Lung (tissue), 17 donors: ENCODE measurements at places on chromosomes 1 and 21.

DNA sequence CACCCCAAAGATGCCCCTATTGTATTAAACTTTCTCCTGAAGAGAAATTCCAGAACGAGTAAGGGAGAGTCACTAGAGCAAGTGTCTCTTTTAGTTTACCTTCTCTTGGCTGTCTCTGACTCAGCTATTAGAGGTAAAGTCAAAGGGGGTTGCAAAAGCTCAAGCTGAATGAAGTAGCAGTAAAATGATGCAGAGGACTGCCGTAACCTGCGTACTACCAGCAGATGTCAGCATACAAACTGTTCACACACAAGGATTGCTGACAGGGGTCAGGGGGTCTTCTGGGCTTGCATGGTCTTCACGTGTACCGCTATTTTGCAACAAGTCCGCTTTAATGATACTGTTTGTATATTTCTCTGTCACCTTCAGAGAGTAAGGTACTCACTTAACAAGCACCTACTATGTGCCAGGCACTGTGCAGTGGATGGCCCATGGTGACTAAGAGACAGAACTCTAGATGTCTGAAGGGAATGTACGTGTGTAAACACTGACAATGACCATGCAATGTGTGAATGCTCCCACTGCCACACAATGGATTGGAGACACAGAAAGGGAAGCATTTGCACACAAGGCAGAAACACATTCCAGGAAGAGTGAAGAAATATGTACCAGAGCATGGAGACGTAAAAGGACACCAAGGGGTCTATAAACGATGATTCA is 34.9 kb downstream of the CHML start:
- DNase-seq: peak; percentile 24

GRCh38 chr1:20494609-20495311 is 8.8 kb upstream of the CAMK2N1 start:
- no peak for DNase-seq

DNA sequence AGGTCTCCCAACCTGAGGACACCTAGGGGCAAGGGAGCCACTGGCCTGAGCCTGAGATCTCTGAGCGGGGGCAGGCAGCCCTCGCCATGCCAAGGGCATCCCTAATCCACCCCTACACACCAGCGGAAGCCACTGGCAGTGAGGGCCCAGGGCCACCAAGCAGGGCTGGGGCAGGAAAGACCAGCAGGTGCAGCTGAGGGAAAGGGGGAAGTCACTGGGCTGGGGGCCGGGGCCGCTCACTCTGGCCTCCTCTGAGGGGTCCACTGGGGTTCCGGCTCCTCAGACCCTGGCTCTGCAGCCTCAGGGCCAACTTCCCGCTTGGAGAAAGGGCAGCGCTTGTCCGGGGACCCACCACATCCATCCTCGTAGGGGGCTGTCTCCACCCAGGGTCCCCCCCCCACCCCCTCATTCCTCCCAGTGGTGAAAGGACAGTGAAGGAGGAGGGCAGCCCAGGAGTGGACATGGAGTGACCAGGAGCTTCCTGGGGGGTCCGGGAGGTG is 42.5 kb upstream of the ACTRT2 start:
- DNase-seq: no peak

GRCh38 chr1:23194119-23194984 is 22.9 kb downstream of the HTR1D start:
- no peak for DNase-seq

DNA sequence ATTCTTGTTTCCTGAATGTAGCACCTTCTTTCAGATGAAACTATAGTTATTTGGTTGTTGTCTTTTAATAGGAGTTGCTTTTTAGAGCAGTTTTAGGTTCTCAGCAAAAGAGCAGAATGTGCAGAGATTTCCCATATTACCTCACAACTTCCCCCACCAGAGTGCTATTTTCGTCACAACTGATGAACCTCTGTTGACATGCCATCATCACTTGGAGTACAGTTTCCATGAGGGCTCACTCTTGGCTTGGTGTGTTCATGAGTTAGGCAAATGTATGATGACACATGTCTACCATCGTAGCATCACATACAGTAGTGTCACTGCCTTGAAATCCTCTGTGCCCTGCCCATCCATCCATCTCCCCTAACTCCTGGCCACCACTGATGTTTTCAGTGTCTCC is 3.7 kb downstream of the IBA57 start:
- DNase-seq: no peak

GRCh38 chr1:8354038-8354437 is 36.1 kb downstream of the SLC45A1 start:
- DNase-seq: no peak

GRCh38 chr1:35850716-35851115 is 32.3 kb upstream of the AGO1 start:
- no peak for DNase-seq

DNA sequence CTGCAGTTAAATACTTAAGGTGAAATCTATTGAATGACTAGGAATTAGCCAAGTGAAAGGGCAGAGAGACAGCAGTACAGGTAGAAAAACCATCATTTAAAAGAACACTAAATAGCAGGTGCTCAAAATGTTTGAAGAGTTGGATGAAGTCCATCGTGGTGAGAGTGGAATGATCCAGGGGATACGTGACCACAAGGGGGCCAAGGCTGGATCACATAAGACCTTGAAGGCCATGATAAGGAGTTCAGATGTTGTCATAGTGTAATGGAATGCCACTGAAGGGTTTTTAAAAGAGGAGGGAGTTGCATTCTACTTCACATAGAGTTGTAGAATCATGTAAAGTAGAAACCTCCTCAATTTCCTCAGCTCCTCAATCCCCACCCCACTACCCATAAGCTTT is 34.8 kb upstream of the HOOK1 start:
- DNase-seq: no peak

- DNase-seq: no peak
These were observed 24.5 kb downstream of the TP73 start for GRCh38 chr1:3676581-3677470.

DNA sequence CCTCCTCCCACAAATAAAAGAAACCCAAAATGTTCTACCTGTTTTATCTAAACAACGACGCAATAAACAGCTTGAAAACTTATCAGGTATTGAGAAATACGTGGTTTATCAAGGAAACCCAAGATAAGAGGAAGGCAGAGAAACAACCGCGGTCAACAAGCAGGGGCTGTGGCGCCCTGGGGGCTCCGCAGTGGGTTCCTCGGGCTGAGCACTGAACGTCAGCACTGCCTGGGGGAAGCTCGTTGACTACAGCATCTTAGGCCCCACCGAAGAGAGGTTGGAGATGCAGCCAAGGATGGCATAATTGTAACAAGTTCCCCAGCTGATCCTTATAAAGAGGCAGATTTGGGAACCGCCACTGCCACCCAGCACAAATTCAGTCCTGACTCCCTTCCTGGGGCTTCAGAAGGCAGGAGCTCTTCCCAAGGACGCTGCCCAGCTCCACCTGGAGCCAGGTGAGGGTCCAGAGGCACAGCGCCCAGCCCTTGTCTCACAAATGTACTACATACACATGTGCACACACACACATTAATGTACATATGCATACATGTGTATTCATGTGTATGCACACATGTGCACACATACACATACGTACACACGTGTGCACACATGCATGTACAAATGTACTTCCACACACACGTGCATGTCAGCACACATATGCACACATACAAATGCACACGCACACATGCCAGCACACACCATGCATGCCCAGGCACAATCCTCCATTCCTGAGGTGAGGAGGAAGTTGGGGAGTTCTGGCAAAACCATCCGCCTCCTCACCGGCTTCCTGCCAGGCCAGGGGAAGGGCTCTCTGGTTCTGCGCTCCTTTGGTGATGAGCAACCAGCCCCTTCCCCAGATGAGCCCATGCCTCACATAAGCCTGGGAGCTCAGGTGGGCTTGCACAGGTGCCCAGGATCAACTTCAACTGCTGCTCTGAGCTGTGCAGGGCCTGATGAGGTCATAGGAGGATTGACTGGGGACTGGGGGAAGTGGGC is 251.1 kb downstream of the NPHP4 start:
- DNase-seq: no peak

DNA sequence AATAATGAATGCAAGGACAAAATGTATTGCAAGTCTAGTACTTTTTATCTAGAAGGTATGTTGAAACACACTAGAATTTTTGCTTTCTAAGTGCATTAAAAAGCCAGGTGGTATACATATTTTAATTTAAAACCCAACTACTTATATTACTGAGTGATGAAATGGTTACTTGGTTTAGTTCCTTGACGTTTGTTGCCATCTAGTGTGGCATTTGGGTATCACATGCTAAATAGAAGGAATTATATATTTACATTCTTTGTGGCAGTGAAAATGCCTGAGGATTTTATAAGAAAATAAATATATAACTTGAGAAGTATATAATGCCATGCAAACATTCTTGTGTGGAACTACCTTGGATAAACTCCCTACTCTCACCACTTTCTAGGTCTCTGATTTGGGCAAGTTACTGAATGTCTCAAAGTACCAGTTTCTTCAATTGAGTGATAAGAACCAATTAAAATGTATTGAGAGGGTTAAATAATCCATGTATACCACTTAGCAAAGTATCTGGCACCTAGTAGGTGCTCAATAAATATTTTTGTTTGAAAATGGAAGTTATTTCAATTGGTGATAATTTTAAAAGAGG is 69.6 kb downstream of the SDCCAG8 start:
- DNase-seq: peak; percentile 72

GRCh38 chr1:215704089-215704860 is 137.2 kb downstream of the KCTD3 start:
- DNase-seq: no peak

- no peak for DNase-seq
These were observed 32.7 kb upstream of the TMEM125 start for GRCh38 chr1:43237121-43237520.

GRCh38 chr1:209708297-209708696 is 3.7 kb downstream of the HSD11B1 start:
- no peak for DNase-seq

GRCh38 chr1:183330335-183330734 is 87.8 kb downstream of the NMNAT2 start:
- DNase-seq: no peak

DNA sequence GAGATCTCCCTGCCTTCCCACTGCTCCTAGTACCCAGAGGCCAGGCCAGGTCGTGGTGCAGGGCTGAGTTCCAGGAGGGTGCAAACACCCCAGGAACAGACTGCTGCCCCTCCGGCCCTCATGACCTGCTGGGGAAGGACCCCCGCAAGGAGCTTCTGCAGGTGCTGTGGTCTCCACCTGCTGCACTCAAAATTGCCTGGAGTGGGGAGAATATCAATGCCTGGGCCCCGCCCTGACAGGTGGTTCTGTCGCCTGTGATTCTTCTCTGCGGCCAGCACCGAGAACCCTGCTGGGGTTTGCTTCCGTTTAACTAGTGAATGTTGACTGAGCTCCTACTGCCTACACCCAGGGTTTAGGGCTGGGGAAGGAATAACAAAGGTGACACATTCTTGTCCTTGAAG is 2.1 kb upstream of the TFF3 start:
- DNase-seq: no peak

DNA sequence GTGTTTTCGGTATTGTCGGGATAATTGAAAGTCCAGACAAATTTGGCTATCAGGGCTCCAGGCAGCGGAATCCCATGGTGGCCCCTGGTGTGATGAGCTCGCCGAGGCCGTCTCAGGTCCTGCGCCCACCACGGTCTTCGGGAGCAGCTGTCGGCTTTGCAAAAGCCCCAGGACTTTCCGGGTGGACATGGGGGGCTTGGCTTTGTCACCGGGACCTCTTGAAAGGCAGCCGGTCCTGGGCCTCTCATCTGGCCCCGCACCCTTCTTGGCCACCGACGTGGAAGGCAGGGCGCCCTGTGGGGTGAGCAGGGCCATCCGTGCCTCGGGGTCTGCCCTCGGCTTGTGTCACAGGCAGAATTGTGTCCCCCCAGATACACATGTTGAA is 87.1 kb upstream of the ACTRT2 start:
- DNase-seq: no peak

DNA sequence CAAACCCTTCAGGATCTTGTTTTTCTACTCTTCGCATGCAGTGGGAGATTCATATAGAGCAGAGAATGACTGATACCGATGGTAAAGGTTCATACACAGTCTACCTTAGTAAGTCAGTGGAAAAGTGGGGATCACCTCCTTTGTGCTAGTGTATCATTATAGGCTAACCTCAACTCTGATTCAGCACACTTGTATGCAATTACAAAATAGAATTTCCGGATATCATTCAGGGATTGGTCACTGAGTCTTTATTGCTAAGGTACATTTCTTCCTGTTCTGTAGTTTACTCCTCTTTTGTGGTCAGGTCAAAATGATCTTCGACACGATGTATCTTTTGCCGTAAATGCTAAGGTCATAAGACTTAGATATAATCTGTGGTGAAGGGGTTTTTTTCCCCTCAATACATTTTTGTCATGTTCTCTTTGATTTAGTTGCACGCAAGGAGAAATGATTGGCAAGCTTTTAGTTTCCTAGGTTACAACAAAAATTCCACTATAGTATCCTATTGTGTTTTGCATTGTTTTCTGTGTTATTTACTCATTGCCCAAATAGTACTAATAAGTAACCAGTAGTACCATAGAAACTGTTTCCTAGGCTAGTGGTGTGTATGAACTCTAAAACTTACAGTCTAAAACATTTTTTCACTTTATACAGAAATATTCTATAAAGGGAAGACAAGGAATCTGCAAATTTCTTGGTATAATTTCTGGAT is 35.7 kb upstream of the PLA2G4A start:
- DNase-seq: no peak

GRCh38 chr1:19436716-19437476 is 48.4 kb downstream of the CAPZB start:
- DNase-seq: peak; percentile 88

GRCh38 chr1:158177700-158178450 is 2.8 kb upstream of the CD1D start:
- DNase-seq: peak; percentile 90

- peak; percentile 67 for DNase-seq
These were observed 588 bp downstream of the NEXN start for GRCh38 chr1:77888781-77889642.

- DNase-seq: no peak
These were observed 5.2 kb downstream of the EGLN1 start for GRCh38 chr1:231416901-231417300.

DNA sequence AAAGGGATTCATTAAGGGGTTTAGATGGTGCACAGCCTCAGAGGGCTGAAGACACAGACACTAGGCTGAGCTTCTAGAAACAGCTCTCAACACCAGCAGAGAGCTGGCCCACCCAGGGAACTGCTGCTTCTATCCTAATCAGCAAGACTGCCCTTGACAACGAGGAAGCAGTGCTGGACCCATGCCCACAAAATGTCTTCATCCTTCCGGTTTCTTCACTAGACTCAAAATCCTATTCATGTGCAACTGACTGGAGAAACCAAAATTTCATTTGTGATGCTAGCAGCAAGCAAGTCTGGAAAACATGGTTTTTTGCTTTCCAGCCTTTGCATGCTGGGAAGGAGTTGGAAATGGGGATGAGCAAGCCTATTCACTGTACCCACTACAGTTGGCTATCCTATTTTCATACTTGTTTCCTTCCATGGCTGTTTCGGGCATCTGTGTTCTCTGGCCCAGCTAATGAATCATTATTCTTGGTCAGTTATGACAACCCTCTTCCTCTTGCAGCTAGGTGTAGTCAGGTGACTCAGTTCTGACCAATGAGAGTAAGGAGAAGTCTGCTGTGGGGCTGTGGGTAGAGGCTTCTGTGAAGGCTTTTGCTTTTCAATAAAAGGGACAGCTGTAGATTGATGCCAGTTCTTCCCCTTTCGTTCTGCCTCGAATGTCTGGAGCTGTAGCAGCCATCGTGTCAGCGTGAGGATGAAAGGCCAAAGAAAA is 14.6 kb upstream of the TMEM61 start:
- peak; percentile 78 for DNase-seq

- peak; percentile 53 for DNase-seq
These were observed 516 bp downstream of the TBX15 start for GRCh38 chr1:118987468-118988185.

GRCh38 chr1:163914785-163915413 is 593.1 kb downstream of the NUF2 start:
- DNase-seq: no peak
